ENCODE measurements at places on chromosomes 2 and 18. TPM values are rescaled to one million over a fixed set of nuclear protein-coding genes. Genes with fewer than 3 reads are reported as not detected.
A peak's percentile ranks its signal among the peaks of the same experiment; 100 is the strongest.

GRCh38 chr2:214096208-214096715 is 314.6 kb upstream of the VWC2L start:
- H3K4me1 ChIP-seq: no peaks in the 10 kb centered on the region
- no peaks in the 10 kb centered on the region for H3K27me3 ChIP-seq
- no peak overlapping the region for H3K4me3 ChIP-seq
- H3K36me3 ChIP-seq: no peaks in the 10 kb centered on the region
- no peak overlapping the region for H3K27ac ChIP-seq
- no peak for DNase-seq

DNA sequence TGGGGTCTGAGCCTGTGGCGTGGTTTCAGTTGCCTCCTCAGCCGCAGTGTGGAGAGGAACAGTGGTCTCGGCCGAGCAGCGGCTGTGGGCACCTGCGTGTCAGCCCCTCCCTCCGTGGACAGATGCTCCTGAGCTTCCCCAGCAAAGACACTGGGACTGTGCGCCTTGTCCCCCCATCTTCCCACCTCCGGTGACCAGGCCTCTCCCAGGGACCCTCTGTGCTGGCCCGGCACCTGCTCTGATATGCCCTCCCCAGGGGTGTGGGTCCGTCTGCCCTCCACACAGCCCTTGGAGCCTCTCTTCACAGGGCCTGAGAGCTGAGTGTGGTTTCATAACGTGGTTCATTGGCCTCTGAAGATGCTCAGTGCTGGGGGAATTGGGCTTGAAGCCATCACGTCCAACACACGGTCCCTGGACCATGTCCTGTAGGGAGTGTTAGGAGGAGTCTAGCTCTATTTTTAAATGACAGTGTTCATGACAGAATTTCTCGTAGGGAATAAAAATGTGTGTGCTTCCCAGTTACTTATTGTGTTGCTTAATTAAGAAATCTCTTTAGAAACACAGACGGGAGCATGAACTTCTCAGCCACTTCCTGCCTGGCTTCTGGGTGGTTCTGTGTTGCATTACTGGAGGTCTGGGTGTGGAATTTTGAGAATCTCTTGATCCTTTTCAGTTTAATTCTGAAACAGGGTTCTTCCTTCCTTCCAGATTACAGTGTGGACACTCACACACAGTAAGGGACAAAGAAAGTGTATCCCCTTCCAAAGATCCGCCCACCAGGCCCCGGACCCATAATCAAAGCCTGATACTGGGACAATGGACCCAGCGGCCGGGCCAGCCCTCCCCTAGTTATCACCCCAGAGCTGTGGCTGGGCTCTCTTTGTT is 110.7 kb downstream of the NFATC1 start:
- H3K27ac ChIP-seq: peak overlapping the region; percentile 67
- H3K4me3 ChIP-seq: no peak overlapping the region
- peak; percentile 51 for DNase-seq
- H3K36me3 ChIP-seq: no peaks in the 10 kb centered on the region
- H3K4me1 ChIP-seq: peaks cover 47% of the 10 kb centered on the region

DNA sequence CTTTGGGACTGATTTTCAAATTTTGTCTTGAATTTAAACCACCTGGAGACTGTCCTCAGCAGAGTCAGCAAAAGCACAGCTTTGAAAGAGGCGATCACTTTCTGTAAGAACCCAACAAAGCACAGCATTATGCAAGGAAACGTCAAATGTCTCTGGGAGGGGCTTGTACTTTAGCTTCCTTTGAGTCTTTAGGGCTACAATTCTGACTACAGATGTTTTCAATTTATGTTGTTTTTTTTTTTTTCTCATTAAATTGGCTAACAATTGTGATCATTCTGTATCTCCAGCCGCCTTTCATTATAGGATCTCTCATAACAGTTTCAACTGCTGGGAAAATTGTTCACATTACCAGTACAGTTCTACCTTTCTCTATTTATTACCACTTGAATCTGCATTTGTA is 48.3 kb downstream of the COL3A1 start:
- no peak overlapping the region for H3K27ac ChIP-seq
- H3K27me3 ChIP-seq: no peaks in the 10 kb centered on the region
- H3K36me3 ChIP-seq: no peaks in the 10 kb centered on the region

DNA sequence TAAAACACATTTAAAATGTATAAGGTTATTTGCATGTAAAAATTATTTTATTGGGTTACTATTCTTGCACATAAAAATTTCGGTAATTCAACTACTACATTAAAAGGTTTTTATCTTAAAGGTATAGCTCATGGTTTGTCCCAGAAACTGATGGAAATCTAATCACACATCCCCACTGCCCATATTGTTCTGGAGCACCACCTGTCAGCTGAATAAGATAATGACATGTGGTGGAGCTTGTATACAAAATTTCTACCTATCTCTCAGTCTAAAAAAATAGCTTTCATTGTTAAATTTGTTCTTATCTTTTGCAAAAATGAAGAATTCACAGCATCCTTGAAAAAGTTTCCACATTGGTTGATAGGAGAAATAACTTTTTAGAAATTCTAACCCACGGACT is 18.3 kb downstream of the ERBB4 start:
- DNase-seq: no peak
- H3K4me1 ChIP-seq: no peaks in the 10 kb centered on the region
- no peak overlapping the region for H3K4me3 ChIP-seq
- H3K27ac ChIP-seq: no peak overlapping the region
- H3K36me3 ChIP-seq: no peaks in the 10 kb centered on the region
- no peaks in the 10 kb centered on the region for H3K27me3 ChIP-seq

GRCh38 chr2:207332480-207333212 is 166.9 kb upstream of the KLF7 start:
- DNase-seq: no peak
- no peak overlapping the region for H3K4me3 ChIP-seq
- H3K4me1 ChIP-seq: no peaks in the 10 kb centered on the region
- no peak overlapping the region for H3K27ac ChIP-seq
- H3K27me3 ChIP-seq: no peaks in the 10 kb centered on the region
- no peaks in the 10 kb centered on the region for H3K36me3 ChIP-seq

DNA sequence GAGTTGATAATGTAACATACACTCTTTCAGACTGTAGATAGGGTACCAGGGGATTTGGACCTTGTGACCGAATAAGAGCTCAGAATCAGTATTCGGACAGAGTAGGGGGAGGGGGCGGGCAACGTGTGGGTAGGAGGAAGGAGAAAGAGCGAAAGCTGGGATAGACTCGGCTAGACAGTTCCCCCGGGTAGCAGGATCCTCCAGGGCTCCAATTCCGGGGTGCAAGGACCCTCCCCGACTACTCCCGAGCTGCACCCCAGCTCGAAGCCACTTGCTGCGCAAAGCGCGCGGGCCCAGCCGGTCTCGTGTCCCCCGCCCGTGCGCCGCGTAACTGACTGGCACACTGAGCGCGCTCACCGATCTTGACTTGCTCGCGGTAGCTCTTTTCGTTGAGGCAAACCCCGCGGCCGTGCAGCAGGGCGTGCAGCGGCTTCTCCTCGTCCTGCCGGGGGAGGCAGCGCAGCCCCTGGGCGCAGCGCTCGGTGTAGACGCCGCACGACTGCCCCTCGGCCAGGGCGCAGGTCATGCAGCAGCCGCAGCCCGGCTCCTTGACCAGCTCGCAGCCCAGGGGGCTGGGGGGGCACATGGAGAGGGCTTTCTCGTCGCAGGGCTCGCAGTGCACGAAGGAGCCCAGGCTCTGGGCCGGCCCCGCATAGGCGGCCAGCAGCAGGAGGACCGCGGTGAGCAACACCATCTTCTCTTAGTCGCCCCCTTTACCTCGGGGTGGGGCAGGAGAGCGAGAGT is 1.1 kb downstream of the IGFBP5 start:
- no peaks in the 10 kb centered on the region for H3K36me3 ChIP-seq
- H3K4me3 ChIP-seq: no peak overlapping the region
- peaks cover 28% of the 10 kb centered on the region for H3K4me1 ChIP-seq
- peaks cover 49% of the 10 kb centered on the region for H3K27me3 ChIP-seq

GRCh38 chr18:76842837-76843530 is 20.6 kb downstream of the ZNF236 start:
- H3K4me3 ChIP-seq: no peak overlapping the region
- no peaks in the 10 kb centered on the region for H3K4me1 ChIP-seq
- no peak overlapping the region for H3K27ac ChIP-seq
- no peaks in the 10 kb centered on the region for H3K36me3 ChIP-seq

DNA sequence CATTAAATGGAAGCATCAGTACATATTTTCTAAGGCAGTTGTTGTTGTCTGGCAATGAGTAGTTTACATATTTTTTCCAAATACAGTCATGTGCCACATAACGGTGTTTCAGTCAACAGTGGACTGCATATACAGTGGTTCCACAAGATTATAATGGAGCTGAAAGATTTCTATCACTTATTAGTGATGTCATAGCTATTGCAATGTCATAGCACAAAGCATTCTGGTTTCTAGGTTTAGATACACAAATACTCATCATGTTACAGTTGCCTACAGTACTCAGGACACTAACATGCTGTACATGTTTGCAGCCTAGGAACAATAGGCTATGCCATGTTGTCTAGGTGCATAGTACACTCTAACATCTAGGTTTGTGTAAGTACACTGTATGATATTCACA is 45.0 kb downstream of the RND3 start:
- H3K36me3 ChIP-seq: no peaks in the 10 kb centered on the region
- no peak for DNase-seq
- no peak overlapping the region for H3K4me3 ChIP-seq
- no peak overlapping the region for H3K27ac ChIP-seq

DNA sequence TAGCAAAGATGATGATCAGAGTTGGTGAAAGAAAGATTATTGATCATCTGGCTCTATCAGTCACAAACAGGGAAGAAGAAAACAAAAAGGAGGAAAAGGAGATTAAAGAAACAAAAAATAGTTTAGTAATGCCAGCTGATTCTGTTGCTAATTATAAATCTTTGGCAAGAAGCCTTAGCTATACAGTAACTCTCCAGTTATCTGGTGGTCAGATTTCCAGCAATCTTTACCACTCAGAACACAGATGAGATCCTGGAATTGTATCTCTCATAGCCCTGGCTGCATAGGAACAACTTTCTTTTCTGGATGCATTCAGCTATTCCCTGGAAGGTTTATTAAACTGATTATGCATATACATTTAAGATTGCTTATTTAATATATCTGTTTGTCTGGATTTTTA is 256.8 kb upstream of the ZEB2 start:
- peaks cover 2% of the 10 kb centered on the region for H3K27me3 ChIP-seq
- H3K4me3 ChIP-seq: no peak overlapping the region
- no peaks in the 10 kb centered on the region for H3K36me3 ChIP-seq
- H3K4me1 ChIP-seq: no peaks in the 10 kb centered on the region

DNA sequence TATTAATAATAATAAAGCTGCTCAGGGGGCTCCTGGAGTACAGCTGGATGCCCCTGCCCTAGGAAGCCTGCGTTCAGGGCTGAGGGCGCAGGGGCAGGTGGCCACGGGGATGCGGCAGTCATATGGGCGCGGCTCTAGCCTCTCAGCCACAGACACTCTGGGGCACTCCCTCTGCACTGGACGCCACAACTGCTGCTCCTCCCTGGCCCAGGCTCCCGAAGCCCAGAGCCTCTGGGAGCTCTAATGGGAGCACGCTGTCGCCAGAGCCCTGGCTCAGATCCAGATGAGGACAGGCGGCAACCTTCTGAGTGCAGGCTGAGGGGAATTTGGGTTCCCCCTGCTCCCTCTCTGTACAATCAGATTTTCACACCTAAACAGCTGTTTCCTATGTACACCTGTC is 93.6 kb downstream of the MTCL1 start:
- H3K4me1 ChIP-seq: no peaks in the 10 kb centered on the region
- H3K4me3 ChIP-seq: no peak overlapping the region
- H3K27ac ChIP-seq: no peak overlapping the region

DNA sequence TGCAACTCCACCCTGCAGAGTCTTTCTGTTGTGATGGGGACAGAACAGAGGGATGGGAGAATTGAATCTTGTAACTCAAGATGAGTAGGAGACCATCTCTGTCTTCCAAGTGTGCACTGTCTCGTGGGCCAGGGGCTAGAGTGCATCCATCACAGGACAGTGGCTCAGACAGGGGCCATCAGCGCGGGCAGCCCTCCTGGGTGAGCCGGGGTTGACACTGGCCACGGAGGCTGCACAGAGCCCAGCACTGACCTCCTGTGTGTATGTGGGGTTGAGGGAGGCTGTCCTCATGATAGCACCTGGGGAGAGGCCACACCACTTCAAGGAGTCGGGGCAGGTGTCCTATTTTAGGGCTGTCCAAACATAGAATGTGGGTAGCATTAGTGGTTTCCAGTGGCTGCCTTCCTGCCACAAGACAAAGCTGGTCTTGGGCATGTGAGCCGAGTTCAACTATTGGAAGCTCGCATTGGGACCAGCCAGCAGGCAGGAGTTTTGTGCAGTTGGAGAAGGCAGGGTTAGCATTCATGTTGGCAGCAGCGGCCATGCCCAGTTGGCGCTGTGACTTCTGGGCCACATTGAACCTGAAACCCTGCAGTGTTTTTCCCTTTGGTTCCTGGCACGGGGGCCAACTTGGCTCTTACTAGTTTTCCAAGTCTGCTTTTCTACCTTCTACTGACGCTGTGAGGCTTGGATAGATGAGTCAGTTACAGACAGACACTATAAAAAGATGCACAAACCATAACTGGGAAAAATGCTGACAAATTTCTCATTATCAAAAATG is 45.3 kb downstream of the ACOXL start:
- H3K4me1 ChIP-seq: peaks cover 4% of the 10 kb centered on the region
- no peak for DNase-seq
- no peak overlapping the region for H3K27ac ChIP-seq
- no peaks in the 10 kb centered on the region for H3K27me3 ChIP-seq
- no peak overlapping the region for H3K4me3 ChIP-seq

GRCh38 chr2:120066800-120067547 is 54.1 kb downstream of the EPB41L5 start:
- H3K36me3 ChIP-seq: no peaks in the 10 kb centered on the region
- no peak overlapping the region for H3K27ac ChIP-seq
- no peak for DNase-seq
- no peak overlapping the region for H3K4me3 ChIP-seq
- H3K4me1 ChIP-seq: no peaks in the 10 kb centered on the region

GRCh38 chr2:55090702-55091101 is 40.5 kb upstream of the RTN4 start:
- no peak overlapping the region for H3K4me3 ChIP-seq
- H3K4me1 ChIP-seq: no peaks in the 10 kb centered on the region
- DNase-seq: no peak
- H3K36me3 ChIP-seq: no peaks in the 10 kb centered on the region
- H3K27me3 ChIP-seq: no peaks in the 10 kb centered on the region

- no peak overlapping the region for H3K27ac ChIP-seq
- no peak for DNase-seq
- no peaks in the 10 kb centered on the region for H3K27me3 ChIP-seq
- H3K4me3 ChIP-seq: no peak overlapping the region
- no peaks in the 10 kb centered on the region for H3K36me3 ChIP-seq
- H3K4me1 ChIP-seq: no peaks in the 10 kb centered on the region
Measured at GRCh38 chr2:206873423-206873822, 65.9 kb upstream of the CPO start.

DNA sequence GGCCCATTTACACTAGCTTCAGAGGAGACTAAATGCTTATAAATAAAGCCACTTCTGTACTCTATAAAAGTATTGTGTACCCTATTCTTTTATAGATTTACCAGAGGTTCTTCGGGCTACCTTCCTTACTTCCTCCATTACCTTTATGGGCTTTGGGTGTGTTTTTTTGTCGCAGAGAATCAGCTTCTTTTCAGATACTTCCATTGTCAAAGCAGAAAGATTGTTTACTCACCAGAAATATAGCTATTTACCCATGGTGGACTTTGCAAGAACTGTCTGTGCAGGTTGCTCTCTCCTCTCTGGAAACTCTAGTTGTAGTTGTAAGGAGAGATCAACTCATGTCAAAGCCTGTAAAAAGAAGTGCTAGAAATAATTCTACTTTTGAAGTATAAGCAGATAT is 14.8 kb downstream of the CCDC121 start:
- H3K4me3 ChIP-seq: no peak overlapping the region
- H3K36me3 ChIP-seq: peaks cover 50% of the 10 kb centered on the region
- DNase-seq: no peak

The LRRTM1 gene
- total RNA-seq: not detected

The UGP2 gene
- total RNA-seq: 101 TPM

The REG3A gene
- not detected for total RNA-seq

The PUM2 gene
- 157 TPM for total RNA-seq

The PARD6G gene
- not detected for total RNA-seq

The TWIST2 gene
- not detected for total RNA-seq

The ANO7 gene
- 1.4 TPM for total RNA-seq
